ENCODE measurements at places on chromosomes 7 and 10. TPM values are rescaled to one million over a fixed set of nuclear protein-coding genes. Genes with fewer than 3 reads are reported as not detected.

GRCh38 chr7:122951006-122951405 is 44.5 kb downstream of the TAS2R16 start:
- DNase-seq, result no peak

GRCh38 chr7:73717991-73718405 is 1.5 kb downstream of the STX1A start:
- no peak for DNase-seq

- DNase-seq, result no peak
Measured at GRCh38 chr10:27644307-27644939, 101.2 kb downstream of the MKX start.

DNA sequence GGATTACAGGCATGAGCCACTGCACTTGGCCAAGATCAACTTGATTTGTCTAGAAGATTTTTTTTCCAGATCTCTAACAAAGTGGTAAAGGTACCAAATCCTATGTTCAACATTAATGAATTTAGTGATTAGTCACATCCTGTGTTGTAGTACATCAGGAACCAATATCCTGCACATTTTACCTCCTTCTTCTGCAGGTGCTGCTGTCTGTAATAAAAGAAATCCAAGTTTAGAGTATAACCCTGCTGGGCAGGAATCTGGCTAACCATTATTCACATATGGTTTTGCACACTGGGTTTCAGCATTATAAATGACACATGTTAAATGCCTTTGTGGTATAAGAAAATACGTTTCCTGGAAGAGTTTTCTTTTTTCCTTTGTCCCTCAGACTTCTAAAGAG is 10.8 kb downstream of the PARD3 start:
- DNase-seq, result no peak

- DNase-seq, result no peak
Measured at GRCh38 chr7:64638822-64639221, 27.1 kb upstream of the ZNF107 start.

DNA sequence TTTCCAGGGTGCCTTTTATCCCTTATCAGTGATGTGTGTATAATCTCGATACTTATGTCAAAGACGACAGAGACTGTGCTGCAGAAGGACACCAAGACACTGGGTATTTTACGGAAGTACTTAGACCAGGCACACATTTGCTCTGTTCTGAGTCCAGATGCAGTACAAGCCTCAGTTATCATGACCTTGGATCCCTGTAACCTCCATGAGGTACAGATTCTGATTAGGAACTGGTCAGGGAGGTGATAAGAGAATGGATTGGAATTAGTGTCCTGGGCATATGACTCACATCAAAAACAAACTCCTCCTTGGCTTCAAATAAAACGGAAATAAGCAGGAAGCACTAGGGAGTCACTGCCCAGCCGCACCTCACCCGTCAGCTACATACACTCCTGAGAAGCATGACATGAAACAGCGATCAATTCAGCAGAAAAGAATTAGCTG is 146.5 kb downstream of the SFMBT2 start:
- no peak for DNase-seq

- peak; percentile 83 for DNase-seq
Measured at GRCh38 chr10:100370714-100371481, 23.9 kb downstream of the SCD start.

DNA sequence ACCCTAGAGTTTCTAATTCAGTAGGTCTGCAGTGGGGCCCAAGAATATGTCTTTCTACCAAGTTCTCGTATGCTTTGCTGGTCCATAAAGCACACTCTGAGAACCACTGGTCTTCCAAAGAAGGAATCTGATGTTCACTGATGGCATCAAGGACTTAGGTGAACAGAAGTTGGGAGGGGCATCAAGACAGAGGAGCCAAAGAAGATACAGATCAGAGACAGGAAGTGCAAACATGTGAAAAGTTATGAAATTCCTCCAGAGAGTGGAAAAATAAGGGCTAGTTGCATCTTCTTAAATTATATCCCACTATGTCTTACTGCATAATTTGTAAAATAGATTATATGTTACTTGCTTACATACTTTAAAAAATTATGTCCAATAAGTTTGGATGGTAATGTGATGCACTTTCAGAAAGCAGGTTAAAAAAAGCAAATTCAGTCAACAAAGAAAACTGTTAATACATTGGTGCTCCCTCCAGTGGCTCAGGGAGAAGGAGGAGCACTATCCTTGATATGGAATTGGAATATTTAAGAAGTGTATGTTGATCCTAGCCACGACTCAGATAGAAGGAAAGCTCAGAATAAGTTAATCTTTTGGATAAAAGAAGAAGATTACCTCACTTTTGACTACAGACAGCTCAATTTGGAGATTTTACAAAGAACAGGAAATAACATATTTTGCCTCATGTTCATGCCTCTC is 35.8 kb downstream of the CREB3L2 start:
- DNase-seq, result no peak

DNA sequence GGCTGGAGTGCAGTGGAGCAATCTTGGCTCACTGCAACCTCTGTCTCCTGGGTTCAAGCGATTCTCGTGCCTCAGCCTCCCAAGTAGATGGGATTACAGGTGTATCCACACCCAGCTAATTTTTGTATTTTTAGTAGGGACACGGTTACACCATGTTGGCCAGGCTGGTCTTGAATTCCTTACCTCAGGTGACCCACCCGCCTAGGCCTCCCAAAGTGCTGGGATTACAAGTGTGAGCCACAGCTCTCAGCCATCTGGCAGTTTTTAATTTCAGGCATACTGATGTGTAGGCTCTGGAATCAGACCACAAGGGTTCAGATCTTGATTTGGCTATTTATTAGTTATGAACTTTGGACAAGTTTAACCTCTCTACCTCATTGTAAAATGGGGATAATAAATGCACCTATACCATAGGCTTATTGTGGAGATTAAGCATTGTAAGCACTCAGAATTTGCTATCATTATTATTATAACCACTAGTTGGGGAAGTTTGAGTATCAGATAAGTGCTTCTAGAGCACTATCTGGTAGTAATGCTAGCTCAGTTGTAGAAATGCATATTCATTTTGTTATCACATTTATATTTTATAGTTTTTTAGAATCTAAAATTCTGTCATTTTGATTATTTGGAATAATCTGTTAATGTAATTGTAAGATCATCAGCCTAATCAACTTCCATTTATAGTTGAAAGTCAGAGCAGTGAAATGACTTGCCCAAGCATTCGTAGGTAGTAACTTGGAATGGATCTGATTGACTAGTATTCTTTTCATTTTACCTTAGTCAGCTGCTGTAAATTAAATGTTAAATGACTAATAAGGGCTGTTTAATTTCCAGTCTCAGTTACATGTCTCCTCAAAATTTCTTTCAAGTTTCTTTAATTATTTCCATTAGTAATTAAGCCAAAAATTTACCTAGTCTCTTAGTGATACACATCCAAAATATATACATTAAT is 22.5 kb downstream of the KMT2E start:
- DNase-seq, result no peak

DNA sequence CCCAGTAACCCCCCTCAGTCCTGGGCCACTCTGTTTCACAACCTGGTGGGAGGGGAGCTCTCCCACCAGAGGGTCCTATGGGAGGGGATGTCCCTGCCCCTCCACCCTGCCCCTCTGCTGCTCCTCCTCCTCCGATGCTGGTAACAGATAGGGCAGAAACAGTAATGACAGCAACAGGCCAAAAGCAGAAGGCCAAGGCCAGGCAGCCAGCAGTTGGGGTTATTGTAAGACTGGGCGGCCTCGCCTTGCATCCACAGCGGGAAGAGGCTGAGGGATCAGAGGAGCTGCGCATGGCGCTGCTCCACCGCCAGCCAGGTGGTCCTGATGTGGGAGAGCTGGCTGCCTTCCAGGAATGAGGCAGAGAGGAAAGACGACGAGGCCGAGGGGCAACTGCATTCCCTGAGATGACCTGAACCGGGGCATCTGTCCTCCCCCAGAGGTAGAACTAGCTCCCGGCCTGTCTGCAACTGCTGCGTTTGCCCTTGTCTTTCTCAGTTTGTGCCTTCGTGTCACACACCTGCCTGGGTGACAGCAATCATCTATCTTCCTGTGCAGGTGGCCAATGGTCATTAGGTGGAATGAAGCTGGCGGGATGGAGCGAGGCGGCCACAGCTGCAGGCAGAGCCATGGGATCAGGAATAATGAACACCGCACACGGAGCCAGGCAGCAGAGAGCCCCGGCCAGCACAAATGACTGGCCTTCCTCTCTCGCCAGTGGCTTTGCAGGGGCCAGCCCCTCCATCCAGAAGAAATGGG is 54.0 kb upstream of the CACUL1 start:
- no peak for DNase-seq

- DNase-seq, result no peak
Measured at GRCh38 chr10:128868481-128868880, 598.6 kb upstream of the MGMT start.

Gene CTAGE15
- 0.15 TPM for total RNA-seq

Gene CFTR
- total RNA-seq, result 3.0 TPM

Gene SPDYE5
- not detected for total RNA-seq

Gene STEAP1B
- 0.69 TPM for total RNA-seq

Gene RET
- total RNA-seq, result 8.4 TPM

Gene EGFR
- 11.2 TPM for total RNA-seq

Gene CDHR1
- 0.32 TPM for total RNA-seq
